Activated naive CD8-positive, alpha-beta T cell treated with anti-CD3 and anti-CD28 coated beads for 36 hours (primary cell): ENCODE measurements at places on chromosomes 2 and 18. TPM values are rescaled to one million over a fixed set of nuclear protein-coding genes. Genes with fewer than 3 reads are reported as not detected.

The EFHD1 gene
- total RNA-seq: 0.78 TPM

The PAX3 gene
- total RNA-seq: not detected

GRCh38 chr2:64471600-64471999 lies 17.6 kb downstream of the LGALSL start:
- no peak for DNase-seq

DNA sequence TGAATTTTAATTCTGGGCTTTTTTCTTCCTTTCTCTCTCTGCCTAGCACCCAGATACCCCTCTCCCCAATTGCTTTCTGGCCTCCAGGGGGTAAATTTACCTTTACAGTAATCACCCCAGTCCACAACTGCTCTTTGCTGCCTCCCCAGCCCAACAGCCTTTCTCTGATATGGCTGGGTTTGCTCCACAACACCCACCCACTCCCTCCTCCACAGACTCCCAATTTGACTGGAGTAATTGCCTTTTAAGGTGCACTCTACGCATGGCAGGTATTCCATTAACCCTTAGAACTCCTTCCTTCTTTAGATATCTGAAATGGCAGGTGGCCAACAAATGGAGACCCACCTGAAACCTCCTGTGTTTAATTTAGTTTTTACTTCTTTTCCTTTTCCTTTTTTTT lies 3.6 kb downstream of the CELF4 start:
- DNase-seq: no peak

DNA sequence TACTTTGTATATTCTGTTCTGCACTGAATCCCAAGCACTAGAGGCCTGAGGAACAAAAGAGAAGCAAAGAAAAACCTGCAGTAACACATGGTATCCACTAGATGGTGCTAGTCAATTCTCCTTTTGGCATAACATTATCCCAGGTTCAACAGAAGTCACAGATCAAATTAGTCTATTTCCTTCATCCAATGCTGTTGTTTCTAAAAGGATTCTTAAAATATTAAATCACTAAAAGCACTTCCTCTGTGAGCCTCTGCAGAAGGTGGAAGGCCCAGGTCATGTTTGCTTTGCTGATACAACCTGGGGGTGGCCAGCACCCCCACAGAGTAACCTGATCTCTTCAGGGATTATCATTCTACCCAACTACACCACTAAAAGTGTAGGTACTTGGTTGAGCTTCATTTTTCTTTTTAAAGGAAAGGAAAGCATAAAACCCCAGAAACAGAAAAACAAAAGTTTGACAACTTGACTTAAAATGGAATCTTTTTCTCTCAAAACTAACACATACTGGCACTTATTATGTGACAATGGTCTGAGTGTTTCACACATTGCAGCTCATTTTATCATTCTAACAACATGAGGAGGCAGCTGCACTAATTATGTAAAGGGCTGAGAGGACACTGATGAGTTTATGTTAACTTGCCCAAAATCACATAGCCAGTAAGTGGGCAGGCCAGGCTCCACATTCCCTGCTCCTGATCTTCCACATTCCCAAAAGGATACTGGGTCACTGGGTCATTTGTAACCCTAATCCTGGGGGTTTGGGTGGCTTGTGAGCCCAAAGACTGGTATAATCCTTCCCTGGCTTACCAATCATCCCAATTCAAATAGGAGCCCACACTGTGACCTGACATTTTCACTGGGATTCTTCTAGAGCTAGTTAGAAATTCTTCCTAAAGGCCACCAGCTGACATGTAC lies 66.8 kb upstream of the DNER start:
- no peak for DNase-seq

DNA sequence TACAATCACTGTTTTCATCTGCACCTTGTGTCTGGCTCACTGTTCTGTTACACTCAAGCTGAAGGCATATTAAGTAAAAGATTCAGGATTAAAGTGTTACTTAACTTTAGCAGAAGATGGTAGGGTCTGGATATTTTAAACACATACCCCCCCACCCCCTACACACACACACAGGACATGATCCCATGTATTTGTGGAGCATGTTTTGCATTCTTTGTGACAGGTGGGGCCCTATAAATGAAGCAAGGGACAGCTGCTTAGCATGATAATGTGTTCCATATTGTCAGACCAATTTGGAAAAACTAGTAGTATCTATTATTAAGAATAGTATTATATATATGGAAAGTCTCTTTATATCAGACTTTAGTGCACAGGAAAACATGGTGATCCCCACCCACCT lies 335.2 kb upstream of the TNP1 start:
- DNase-seq: no peak
